AG08395 (cell line): ENCODE measurements at places on chromosomes 7 and 10.

DNA sequence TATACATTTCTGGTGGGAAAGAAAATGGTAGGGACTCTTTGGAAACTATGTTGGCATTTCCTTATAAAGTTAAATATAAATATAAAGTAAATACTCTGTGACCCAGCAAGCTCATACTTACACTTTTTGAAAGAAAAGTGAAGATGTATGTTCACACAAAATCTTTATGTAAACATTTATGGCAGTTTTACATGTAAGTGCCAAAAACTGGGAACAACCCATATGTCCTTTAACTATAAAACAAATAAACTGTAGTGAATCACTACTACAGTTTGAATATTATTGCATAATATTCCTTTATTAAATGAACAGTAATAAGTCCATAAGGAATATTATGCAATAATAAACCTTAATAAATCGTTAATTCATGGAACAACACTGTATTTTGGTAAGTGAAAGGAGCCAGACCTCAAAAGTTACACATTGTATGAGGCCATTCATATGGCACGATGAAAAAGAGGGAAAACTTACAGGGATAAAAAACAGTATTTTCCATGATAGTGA is 1660.3 kb upstream of the LRRTM3 start:
- no peak for DNase-seq

GRCh38 chr7:117830422-117830954 is 42.8 kb downstream of the CTTNBP2 start:
- no peak for DNase-seq

DNA sequence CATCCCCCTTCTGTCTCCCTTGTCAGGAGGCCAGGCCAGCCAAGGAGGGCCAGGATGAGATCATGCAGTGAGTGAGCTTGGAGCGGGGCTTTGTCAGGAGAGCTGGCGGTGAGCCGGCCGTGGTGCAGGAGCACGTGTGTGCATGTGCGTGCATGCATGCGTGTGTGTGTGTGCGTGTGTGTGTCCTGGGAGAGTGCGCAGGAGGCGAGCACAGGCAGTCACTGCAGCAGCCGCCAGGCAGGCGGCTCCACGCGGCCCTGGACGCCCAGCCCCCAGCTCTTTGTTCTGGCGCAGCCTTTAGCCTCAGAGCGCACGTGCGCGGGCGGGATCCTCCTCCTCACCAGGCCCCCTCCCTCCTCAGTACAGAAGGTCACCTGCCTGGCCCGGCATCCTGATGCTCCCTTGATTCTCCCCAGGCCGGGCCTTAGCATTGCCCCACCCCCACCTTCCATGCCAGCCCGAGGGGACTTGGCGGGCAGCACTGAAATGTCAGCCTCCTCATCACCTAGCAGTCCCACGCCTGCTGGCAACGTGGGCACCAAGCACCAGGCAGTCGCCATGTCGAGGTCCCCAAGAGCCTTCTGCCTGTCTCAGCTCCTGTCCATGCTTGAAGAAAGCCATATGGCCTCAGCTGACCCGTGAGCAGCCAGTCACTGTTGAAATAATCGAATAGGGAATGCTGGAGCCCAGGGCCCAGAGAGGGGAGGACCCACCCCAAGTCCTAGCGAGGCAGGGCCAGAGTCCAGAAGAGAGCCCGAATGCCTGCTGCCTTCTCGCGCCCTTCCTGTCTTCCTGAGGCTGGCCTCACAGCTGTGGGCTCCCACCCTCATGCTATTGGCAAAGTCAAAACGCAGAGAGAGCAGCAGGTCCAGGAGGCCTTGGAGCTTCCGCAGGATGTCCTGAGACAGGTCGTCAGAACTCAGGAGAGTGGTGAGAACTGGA is 125.9 kb upstream of the PPIF start:
- peak; percentile 75 for DNase-seq

- no peak for DNase-seq
Measured at GRCh38 chr7:27118580-27118979, 12.0 kb downstream of the HOXA4 start.

DNA sequence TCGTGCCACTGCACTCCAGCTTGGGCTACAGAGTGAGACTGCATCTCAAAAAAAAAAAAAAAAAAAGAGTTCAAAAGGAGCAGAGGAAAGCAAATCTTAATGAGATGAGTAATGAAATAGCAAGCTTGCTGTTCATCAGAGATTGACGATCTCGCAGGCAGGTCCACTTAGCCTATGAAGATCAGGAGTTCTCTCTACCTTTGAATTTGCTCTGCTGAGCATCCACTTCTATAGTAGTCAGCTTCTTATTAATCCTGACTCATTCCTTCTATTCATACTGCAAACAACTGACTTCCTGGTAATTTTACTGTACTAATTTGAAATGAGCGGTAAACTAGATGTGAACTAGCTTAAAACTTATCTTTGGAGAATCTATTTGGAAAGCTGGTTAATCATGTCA is 1014.6 kb downstream of the GATA3 start:
- DNase-seq = no peak

DNA sequence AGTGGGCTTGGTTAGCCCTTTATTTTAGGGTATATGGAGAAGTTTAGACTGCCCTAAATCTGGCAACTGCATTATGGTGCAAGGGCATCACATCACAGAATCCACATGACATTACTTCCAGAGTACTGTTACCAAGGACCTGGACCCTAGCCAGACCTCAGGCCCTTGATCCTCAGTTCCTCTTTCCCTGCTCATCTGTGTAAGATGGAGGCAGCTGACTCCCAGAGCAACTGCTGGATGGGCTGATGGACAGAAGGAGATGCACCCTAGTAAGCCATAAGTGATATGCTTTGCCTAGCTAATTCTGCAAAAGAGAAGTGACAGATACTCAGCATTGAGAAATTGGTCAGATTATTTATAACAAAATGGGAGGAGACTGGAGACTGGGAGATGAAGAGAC is 131.7 kb downstream of the DYNC1I1 start:
- no peak for DNase-seq
